Nephron progenitor cell (in vitro differentiated cells): ENCODE measurements at places on chromosomes 1 and 21.

- no peak for DNase-seq
Measured at GRCh38 chr21:24148461-24148860, 1458.8 kb downstream of the MRPL39 start.

DNA sequence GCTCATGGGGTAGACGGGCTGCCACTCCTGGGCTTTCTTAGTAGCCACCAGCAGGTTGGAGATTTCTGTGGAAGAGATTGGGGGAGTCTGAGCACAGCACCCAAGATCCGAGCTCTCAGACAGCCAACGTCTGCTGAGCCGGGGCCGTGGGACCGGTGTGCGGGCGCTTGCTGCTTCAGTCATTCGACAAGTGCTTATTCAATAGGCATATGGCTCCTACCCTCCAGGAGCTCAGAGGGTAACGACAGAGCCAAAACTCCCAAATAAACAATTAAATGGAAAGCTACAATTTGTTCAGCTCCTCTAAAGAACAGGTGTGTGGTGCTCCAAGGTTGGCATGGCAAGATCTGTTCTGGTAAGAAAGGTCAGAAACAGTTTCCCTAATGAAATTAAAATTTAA lies 106.0 kb downstream of the RAVER2 start:
- DNase-seq, result no peak

- no peak for DNase-seq
Measured at GRCh38 chr1:206495011-206495461, 12.3 kb upstream of the RASSF5 start.

DNA sequence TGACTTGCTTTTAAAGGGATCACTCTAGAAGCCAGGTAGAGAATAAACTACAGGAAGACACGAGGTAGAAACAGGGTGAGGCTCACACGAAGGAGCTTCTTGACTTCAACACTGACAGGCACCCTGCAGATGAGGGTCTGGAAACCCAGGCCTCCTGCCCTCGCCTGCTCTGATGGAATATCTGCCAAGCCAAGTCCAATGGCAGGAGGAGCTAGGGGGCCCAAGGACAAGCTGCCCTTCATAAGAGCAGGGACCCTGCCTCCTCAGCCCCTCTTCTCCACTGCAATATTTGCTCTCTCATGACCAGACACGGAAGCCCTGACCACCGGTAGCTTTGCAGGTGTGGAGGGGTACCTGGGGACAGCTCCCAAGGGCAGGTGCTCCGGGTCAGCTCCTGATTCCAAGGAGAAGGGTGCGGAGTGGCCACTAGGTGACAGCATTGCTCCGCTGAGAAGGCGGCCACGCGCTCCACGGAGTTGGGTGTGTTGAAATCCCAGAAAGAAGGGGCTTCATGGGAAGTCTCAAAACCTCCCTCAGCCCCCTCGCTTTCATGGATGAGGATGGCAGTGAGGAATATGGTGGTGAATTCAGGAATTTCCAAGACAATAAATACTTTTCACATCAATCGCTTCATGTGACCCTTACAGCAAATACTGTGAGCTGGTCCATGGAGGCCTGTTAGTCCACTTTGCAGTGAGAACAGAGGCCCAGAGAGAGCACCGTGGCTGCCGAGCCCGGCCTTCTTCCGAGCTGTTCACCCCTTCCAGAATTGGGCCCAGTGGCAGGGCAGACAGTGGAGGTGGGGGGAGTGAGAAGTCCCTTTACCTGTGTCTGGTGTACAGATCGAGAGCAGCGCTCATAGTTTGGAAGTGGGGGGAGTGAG lies 33.2 kb upstream of the PAX7 start:
- DNase-seq, result peak; percentile 84

- DNase-seq, result peak; percentile 33
Measured at GRCh38 chr1:229108598-229109201, 162.2 kb upstream of the RAB4A start.

DNA sequence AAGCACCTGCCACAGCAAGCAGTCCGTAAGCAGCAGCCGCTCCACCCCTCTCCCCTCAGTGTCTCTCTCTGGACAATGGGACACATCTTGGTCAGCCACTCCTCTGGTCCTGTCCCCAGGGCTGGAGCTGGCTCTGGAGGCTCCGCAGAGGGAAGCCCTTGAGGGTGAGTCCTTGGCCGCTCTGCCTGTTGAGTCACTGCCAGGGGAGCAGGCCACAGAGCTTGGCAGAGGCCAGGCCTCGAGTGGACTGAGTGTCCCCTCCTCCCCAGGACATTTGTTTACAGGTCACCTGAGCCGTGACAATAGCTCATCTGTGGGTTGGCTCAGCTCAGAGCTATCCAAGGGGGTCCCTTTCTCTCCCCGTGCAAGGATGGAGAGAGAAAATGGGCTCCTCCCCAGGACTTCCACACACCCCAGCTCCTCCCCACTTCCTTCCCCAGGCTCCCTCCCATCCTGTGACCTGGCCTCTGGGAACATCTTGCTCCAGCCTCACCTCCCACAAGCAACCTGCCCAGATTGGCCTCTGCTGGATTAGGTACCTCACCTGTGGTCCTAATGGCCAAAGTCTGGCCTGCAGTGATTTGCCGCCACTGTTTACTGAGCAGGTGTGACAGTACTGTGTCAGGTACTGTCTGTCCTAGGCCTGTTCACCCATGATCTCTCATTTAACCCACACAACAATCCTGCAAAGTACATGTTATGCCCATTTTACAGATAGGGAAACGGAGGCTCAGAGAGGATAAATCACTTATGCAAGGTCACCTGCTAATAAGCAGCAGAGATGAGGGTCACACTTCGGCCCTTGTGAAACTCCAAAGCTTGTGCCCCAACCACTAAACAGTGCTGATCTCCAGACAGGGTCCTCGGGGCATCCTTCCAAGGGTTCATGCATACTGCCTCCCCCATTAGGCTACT lies 4.8 kb downstream of the FAM131C start:
- no peak for DNase-seq

DNA sequence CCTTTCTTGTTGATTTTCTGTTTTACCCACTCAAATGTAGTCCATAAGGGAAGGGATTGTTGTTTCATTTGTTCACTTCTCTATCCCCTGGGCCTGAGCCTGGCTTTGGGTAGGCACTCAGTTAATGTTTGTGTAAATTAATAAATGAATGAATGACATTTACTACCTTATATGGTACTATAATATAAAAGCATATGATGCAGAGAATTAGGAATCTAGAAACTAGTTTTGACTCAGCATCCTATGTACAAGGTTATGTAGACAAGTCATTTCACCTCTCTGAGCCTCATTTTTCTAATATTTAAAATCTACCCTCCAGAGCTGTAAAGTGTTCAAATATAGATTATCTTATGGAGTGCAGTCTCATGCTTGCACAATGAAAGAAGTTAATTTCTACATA lies 68.9 kb upstream of the S1PR1 start:
- DNase-seq, result no peak

DNA sequence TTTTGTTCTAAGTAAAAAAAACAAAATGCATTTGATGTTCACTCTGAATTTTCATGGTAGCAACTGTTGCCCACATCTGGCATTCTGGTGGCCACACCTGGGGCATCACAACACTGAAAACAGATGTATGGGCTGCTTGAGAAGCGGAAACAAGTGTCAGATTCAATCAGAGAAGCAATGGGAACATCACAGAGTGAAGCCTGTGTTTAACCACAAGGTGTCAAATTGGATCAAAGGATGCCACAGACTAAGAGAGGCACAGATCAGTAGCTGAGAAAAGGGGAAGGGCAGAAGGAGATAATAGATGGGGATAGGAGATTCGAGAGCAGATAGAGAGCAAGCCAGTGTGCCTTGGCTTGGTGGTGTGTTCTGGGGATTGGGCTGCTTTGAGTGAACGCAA lies 49.8 kb upstream of the MTF2 start:
- DNase-seq, result no peak

DNA sequence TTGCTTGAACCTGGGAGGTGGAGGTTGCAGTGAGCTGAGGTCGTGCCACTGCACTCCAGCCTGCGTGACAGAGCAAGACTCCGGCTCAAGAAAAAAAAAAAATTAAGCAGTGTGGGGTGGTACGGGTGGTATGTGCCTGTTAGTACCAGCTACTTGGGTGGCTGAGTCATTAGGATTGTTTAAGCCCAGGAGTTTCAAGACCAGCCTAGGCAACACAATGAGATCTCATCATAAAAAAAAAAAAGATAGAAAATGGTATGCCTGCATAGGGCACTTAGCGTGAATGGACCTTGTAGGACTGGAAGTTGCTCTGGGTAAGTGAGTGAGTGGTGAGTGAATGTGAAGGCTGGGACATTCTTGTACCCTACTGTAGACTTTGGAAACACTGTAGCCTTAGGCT lies 37.0 kb downstream of the TBCE start:
- DNase-seq, result no peak

DNA sequence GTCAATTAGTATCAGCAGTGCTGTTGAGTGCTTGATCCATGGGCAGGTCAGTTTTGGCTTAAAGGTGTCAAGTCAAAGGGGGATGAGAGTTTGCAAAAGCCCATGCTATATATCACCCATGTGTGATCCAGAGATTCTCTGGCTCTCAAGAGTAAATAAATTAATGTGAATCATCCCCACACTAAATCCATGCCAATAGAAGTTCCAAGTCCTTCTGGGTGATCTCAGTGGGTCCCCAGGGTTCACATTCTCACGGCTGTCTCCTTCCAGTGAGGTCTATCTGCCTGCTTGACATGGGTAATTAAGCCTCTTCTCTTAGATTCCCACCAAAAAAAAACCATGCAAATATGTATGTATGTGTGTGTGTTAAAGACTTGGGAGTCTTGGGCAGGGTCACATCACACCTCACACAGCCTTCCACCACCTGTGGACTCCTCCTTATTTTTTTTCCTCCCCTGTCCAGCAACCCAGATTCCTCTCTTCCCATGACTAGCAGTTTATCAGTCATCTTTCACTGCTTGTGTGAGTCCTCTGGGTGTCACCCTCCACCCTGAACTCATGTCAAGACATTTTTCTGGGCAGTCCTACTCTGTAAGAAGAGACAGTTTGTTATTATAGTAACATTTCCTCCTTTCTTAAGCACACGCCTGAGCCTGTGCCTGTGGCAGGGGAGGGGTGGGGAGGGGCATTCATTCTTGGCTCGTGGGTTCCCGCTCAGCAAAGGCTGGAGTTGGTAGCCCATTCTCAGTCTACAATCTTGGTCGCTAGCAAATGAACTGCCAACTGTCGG lies 14.3 kb upstream of the S100A11 start:
- no peak for DNase-seq

DNA sequence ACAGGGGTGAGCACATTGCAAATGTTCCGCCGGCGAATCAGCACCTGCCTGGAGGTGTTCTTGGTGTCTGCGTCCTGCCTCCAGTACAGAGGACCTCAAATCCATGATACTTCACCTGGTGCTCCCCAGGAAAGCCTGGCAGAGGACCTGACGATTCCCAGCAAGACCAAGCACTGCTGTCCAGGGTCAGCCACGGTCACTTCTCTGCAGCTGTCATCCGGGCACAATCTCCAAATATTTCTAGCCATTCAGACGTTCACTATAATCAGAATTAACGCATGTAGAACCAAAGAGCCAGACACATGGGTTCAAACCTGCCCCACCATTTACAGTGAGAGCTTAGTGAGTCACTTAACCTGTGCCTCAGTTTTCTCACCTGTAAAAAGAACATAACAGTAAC lies 74.5 kb downstream of the CLIC6 start:
- no peak for DNase-seq

- DNase-seq, result no peak
Measured at GRCh38 chr1:59310549-59311250, 13.8 kb downstream of the FGGY start.

DNA sequence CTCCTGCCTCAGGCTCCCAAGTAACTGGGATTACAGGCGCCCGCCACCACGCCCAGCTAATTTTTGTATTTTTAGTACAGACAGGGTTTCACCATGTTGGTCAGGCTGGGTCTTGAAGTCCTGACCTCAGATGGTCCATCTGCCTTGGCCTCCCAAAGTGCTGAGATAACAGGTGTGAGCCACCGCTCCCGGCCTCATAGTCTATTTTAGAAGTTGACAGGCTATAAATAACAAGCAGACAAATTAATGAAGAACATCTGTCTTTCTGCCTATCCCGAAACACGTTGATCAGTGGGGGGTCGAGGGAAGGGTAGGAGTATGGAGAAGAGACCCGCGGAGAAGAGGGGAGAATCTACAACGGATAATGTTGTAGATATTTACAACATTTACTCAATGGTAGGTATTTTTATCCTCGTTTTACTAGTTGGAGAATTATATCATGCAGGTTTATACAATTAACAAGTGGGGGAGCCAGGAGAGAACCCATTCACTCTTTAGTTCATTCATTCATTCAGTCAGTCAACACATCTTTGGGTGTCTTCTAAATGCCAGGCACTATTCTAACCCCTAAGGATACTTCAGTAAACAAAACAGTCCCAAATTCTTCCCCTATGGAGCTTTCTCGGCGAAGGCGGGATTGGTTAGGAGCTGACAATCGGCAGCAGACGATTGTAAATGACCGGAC lies 497 bp upstream of the IFNAR2 start:
- no peak for DNase-seq

DNA sequence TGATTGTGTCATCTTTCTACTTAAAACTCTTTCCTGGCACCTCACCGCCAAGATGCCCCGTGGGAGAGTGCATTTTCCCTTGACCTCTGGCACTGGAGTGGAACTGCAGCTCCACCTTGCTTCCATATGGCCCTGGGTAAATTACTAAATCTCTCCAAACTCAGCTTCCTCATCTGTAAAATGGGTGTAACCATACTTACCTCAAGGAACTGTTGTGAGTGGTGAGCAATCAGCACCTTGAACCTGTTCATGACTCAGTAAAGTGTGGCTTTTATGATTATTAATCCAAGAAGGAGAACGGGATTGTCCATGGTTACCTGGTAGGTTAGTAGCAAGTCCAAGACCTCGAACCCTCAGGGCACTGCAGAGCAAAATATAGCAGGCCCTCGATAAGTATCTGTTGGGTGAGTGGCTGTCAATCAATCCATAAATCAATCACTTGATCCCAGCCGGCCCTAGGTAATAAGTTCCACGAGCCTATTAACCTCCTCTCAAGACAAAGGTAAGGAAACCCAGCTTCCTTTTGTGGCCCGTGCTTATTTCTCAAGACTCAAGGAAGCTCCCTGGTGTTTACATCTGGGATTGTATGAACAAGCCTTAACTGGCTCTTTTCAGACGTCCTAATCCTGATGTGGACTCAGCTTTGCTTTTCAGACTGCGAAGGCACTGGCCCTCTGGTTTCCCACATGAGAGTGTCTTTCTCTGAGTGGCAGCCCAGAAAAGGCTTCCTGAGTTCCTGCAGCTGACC lies 114.0 kb upstream of the GJB5 start:
- no peak for DNase-seq

DNA sequence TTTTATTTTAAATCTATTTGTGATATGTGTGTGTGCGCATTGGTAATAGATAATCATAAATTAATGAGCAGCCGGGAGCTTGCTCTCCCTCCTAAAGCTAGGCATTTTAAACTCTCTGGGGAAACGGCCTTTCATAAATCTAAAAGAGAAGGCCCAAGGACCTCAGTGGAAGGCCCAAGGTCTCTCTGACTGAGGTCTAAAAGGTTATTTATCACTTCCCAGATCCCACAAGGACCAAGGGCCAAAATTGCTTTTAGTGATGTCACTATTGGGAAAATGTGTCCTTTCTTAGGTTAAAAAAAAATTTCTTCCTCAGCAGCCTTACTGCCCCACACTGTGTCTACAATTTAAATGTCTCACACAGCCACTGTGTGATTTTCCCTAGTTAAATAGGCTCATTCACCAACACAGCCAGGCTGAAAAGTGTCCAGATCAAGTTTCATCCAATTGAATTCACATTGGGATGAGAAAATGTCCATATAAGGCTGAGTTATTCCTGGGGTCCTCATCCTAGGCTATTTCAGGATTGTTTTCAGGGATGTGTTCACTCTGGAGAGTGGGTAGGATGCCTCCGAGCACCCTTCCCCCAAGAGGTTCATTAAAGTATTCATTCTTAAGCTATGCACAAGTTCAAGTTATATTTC lies 46.1 kb downstream of the SLC44A3 start:
- DNase-seq, result no peak

GRCh38 chr1:67612788-67613241 lies 72.2 kb upstream of the GADD45A start:
- no peak for DNase-seq
